ENCODE measurements at places on chromosomes 4 and X.

GRCh38 chrX:16711219-16711811 is 1.2 kb downstream of the CTPS2 start:
- peak; percentile 23 for DNase-seq

GRCh38 chrX:122439831-122440230 is 744.2 kb upstream of the GRIA3 start:
- no peak for DNase-seq

- peak; percentile 49 for DNase-seq
These were observed 760 bp downstream of the TMEM165 start for GRCh38 chr4:55396308-55397125.

DNA sequence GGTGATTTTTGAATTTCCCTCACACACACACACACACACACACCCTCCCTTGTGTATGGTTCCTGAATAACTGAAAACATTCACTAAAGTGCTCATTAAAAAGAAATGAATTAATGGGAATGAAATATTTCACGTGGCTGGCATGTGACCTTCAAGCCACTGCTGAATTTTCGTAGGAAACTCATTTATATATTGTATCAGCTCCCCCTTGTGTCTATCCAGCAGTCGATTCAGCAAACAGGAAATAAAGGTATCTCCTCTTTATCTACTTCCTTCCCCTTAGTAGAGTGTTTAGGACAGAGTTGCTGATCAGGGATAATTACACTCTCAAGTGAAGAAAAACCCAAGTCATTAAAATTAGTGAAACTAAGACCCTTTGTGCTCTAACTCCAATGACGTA is 912.6 kb upstream of the LCORL start:
- no peak for DNase-seq

- DNase-seq: no peak
These were observed 134.9 kb upstream of the CXXC4 start for GRCh38 chr4:104629601-104630000.

- no peak for DNase-seq
These were observed 215.7 kb downstream of the STK32B start for GRCh38 chr4:5266991-5267390.

DNA sequence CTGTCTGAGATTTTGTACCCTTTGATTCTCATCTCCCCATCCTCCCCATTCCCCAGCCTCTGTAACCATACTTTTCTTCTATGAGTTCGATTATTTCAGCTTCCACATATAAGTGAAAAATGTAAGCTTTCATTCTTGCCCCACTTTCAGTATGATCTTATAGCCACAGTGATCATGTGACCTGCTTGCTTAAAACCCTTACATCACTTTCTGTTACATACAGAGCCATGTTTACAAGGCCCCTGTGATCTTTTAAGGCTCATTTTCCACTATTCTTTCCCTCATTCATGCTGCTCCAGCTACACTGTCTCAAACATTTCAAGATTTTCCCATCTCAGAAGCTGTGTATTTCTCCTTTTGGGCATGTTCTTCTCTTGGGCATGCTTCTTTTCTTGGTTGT is 147.7 kb downstream of the DCK start:
- no peak for DNase-seq

DNA sequence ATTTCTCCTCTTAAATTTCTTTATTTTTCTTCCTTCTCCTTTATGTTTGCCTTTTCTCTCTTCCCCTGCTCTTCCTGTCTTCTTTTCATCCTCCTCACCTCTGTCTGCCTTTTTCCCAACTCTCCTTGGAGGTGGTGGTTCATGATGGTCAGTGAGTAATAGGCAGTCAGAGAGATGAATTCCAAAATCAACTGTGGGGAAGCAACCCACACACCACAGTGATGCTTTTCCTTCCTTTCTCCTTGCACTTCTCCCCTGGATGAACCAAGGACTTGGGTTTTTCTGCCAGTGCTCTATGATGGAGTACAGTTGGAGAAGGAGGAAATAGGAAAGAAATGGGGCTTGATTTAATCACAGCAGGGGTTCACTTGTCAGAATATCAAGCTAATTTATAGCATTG is 153.8 kb downstream of the DCK start:
- no peak for DNase-seq

GRCh38 chrX:41332005-41332404 is 2.0 kb upstream of the DDX3X start:
- DNase-seq: no peak

DNA sequence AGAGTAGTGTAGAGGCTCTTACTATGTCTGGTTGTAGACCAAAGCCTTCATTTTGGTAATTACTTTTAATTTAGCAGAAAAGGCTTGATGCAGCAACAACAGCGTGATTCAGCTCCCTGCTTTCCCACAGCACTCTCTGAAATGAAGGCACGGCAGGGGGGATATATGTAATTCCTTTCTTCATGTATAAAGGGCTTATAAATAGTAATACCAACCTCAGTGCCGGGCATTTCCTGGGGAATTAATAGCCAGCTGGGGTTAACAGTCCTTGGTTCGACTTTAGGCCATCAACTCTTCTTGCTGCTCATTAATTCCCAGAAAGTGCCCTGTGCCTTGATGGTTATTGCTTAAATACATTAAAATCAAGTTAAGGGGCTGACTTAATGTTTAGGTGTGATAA is 669.0 kb downstream of the ZNF674 start:
- no peak for DNase-seq

DNA sequence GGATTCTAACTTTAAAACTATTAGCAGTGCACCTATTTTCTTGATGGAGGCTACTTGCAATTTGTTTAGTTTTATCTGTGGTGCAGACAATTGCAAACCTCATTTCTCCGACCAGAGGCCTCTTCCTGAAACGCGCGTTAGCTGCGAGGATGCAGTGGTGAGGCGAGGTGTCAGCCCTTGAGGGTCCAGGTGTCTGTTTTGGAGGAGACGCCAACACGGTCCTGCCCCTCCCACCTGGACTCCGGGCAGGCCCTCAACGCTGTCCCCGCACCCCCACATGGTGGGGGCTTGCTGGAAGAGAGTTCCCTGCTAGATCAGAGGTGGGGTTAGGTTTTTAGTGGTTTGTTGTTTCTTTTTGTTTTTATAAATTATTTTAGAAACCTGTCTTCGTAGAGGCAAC is 34.4 kb downstream of the PCGF3 start:
- no peak for DNase-seq

DNA sequence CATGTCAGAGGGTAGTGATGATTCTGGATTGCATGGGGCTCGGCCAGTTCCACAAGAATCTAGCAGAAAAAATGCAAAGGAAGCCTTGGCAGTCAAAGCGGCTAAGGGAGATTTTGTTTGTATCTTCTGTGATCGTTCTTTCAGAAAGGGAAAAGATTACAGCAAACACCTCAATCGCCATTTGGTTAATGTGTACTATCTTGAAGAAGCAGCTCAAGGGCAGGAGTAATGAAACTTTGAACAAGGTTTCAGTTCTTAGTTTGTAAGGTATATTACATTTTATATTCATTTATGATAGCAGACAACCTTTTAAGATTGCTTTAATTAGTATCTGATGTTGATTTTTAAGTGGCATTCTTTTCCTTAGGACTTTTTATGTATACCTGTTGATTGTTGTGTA is 24.2 kb downstream of the REST start:
- DNase-seq: no peak

- DNase-seq: no peak
These were observed 42.9 kb upstream of the SPRY1 start for GRCh38 chr4:123353656-123354055.

- no peak for DNase-seq
These were observed 75.5 kb downstream of the SHROOM2 start for GRCh38 chrX:9861711-9862110.

DNA sequence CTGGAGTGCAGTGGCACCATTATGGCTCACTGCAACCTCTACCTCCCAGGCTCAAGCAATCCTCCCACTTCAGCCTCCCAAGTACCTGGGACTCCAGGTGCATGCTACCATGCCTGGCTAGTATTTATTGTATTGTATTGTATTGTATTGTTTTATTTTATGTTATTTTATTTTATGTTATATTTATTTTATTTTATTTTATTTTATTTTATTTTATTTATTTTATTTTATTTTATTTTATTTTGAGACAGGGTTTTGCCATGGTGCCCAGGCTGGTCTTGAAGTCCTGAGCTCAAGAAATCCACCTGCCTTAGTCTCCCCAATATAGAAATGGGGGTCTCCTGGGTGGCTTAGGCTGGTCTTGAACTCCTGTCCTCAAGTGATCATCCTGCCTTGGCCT is 42.6 kb downstream of the ELF2 start:
- DNase-seq: no peak

DNA sequence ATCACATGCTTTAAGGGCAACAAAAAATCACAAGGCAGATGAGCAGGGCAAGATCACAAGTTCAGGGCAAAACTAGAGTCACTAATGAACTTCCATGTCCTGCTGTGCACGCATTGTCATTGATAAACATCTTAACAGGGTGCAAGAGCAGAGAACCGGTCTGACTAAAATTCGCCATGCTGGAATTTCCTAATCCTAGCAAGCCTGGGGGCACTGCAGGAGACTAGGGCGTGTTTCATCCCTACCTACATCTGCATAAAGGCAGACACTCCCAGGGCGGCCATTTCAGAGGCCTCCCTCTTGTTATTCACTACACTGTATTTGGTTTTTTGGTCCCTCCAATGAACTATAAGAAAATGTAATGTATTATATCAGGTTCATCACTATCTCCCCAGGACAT is 203.6 kb downstream of the ARHGEF9 start:
- no peak for DNase-seq

GRCh38 chrX:65668377-65669310 is 1.2 kb downstream of the MSN start:
- DNase-seq: peak; percentile 85

DNA sequence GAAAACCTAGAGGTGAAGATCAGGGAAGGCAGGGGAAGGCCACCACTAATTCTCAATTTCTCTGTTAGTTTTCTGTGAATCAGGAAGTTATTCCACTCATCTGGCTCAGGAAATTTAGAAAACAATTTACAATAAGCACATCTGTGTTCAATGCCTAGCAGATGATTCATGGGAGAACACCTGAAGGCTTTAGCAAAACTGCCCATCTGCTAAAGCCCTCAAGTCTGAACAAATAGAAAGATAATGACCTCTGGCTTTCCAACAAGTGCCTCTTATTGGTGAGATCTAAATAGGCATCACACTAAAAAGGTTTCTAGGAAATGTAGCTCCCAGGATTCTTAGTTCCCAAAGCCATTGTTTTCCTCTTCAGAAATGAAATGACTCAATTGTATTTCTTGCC is 122.1 kb upstream of the GNPDA2 start:
- no peak for DNase-seq

DNA sequence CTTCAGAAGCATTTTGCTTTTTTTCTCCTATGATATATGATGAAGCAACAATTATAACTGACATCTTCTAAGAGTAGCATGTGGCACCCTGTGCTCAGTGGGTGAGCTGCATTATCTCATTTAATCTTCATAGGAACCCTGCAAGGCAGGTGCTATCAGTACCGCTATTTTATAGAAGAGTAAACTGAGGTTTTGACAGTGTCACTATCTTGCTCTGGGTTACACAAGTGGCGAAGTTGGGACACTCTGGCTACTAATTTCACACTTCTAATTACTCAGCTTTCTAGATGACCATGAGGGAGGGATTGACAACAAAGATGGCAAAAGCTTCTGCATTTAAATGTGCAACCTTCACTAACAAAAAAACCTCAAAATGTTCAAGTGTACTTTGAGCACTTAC is 76.9 kb upstream of the CAMK2D start:
- DNase-seq: no peak

DNA sequence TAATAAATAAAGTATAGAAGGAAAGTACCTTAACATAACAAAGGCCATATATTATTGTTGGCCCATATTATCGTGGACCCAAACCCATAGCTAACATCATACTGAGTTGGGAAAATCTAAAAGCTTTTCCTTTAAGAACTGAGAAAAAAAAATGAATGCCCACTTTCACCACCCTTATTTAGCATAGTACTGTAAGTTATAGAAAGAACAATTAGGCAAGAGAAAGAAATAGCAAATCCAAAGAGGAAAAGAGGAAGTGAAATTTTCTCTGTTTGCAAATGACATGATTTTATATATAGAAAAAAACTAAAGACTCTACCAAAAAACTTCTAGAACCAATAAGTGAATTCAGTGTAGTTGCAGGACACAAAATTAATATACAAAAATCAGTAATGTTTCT is 1854.6 kb downstream of the PCDH7 start:
- peak; percentile 16 for DNase-seq

DNA sequence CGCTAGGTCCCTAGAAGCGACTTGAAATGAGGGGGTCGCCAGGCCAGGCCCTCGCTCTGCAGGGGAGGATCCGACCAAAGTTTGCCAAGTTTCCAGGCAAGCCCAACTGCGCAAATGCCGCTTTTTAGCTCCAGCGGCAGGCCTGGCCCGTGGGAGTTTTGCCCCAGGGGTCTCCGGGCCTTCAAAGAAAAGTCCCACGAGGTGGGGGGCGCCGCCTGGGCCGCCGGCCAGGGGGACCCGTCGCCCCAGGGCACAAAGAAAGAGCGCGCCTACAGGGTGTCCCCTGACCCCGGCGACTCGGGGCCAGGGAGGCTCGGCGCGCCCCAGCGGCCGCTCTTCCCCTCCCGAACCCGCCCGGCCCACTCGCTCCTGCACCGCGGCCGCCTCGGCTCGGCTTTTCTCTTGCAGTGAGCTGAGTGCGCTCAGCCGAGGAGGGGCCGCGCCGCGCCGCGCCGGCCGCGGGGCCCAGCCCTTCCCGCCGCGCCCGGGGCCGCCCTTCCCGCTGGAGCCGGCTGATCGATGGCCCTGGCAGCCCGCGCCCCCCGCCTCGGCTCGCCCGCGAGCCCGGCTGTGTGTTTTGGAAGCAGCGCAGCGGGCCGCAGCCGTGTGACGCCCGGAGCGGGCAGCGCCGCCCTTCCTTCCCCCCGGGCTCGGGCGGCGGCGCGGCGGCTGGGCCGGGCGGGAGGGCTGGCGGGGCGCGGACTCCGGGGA is 754 bp upstream of the KLF3 start:
- peak; percentile 52 for DNase-seq

GRCh38 chr4:92862509-92862908 is 558.7 kb downstream of the GRID2 start:
- DNase-seq: no peak

GRCh38 chr4:20684852-20685763 is 15.2 kb upstream of the PACRGL start:
- DNase-seq: peak; percentile 48

DNA sequence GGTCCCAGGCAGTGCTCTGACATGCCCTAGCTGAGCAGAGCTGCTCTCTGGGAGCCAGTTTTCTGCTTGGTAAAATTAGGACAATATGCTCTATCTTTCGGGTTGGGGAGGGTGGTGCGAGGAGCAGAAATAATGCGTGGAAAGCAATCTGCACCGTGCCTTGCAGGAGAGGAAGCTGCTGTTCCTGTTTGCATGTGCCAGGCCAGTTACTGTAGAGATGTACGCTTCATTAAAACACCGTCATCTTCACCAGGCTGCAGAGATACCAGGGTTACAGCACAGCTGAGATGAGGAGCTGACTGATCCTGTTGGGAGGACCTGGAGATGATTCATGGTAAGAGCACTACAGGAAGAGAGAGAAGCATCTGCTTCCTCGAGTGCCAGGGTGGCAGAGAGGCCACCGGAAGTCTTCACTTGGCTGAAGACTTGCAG is 29.5 kb upstream of the IRF2 start:
- peak; percentile 63 for DNase-seq

DNA sequence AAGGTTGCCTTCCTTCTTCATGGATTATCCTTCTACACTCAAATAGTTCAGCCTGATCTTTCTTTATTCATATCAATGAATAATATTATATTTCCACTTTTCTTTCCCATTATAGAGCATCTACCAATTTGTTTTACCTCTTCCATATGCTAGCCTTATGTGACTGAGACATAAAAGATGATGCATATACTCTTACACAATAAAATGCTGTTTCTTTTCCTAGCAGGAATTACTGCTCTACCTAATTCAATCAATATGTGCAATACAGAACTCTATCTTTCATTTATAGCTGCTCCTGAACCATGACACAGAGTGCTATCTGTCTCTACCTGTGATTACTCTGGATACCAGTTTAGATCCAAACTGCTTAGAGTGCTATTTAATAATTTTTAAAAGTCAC is 2334.0 kb downstream of the PCDH7 start:
- DNase-seq: no peak
